ENCODE measurements at places on chromosomes 2 and 18.

DNA sequence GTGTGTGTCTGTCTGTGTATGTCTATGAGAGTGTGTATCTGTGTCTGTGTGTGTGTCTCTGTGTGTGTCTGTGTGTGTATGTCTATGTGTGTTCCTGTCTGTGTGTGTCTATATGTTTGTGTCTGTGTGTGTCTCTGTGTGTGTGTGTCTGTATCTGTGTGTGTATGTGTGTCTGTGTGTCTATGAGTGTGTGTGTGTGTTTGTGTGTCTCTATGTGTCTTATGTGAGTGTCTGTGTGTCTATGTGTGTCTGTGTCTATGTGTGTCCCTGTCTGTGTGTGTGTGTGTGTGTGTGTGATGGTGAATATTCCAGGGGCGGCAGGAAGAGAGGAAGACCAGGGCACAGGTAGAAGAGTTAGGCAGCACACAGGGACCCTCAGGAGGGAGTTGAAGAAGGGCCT, 173.2 kb downstream of the MYCN start:
- DNase-seq = no peak

- DNase-seq = no peak
Measured at GRCh38 chr2:28068088-28068487, 177.6 kb downstream of the BABAM2 start.

DNA sequence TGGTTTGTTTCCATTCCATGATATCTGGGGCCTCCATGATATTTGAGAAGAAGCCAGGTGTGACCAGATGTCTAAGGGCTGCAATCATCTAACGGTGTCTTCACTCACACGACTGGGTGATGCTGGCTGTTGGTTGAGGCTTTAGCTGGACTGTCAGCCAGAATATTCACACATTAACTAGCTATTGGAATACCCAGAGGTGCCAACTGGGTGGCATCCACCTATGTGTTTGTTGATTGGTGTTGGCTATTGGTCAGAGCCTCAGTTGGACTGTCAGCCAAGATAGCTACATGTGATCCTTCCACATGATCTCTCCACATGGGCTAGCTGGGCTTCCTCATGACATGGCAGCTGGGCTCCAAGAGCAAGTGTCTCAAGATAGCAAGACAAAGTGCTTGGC, 117.4 kb downstream of the CDCA7 start:
- no peak for DNase-seq

DNA sequence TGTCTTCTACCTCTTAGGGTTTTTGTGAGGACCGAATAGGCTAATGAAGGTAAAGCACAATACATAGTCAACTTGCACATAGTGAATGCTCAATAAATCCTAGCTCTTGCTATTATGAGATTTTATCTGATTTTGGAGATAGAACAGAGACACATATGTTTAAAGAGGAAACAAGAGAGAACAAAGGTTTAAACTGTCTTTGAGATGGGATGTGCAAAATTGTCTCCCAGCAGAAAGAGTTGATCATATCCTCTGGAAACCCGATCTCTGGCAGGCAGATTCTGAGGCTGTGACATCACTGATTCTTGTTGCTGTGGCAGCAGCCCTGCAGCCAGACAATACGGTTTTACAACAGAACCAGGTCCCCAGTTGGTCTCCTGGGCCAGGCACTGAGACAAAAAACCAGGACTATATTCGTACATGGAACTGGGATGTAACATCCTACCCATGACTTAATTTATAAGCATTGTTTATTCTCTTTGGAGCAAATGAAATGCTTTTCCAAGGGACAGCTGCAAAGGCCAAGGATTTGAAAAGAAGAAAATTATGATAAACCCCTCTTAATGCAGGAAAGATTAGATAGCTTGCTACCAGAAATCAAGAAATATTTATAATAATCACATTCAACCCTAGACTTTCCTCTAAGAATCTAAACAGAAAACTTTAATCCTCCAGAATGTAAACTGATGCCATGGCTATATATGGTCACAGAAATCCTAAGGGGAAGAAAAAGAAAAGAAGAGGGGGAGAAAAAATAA, 80.2 kb downstream of the SLC8A1 start:
- DNase-seq = no peak

- no peak for DNase-seq
Measured at GRCh38 chr2:12884713-12885282, 168.1 kb downstream of the TRIB2 start.

DNA sequence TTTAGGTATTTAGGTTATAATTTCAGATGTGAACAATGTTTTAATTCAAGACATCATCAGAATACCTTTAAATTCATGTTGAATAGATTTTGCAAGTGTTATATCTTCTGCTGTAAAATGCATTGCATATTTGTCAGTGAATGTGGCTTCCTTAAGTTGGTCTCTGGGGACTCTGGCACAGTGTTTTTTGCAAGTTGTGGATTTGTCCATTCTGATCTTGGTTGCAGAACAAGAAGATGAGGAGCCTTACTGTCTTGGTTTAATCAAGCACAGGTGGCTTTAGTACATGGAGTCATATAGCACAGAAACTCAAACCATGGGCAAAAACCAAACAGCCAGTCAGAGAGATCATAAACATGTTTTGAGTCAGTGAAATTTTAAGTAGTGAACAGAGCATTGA, 135.7 kb downstream of the ARHGAP28 start:
- DNase-seq = no peak

GRCh38 chr18:13183359-13183758, 35.2 kb upstream of the LDLRAD4 start:
- DNase-seq = no peak

DNA sequence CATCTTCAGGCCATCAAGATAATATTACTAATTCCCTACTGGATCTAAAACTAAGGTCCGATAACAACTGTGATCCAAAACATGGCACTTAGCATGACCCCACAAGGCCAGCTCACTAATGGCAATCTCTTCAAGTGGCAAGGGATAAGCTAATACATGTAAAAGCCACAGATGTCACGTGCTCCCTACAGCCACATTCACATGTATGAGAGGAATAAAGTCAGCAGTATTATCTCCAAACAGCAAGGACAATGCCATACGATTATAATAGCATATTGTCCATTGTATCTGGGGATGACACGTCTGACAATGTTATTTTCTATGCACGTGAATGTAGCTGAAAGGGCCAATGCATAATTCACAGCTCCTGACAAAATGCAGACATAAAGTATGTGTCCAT, 56.0 kb downstream of the KLF7 start:
- DNase-seq = no peak

DNA sequence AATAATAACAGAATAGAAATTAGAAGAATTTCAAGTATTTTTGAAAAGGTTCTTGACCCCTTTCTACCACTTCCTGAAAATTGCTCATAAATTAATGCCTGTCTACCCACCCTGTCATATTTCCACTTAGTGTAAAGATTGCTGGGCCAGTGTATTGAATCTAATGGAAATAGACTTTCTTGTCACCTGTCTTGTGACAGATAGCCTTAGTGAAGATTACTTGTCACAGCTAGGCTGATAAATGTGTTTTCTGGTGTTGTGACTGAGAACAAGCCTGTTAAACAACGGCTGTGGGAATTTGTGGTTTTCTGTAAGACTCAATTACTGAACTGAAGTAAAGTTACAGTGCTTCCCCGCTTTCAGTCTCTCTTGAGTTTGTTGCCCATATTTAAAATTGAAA, 37.0 kb downstream of the PIK3C3 start:
- DNase-seq = no peak

GRCh38 chr18:66419400-66419799, 184.5 kb downstream of the CDH19 start:
- DNase-seq = no peak

Data from CD4-positive, alpha-beta T cell treated with Interleukin-15 for 1 hour (primary cell).